ENCODE measurements at places on chromosomes 1 and 21.
A peak's percentile ranks its signal among the peaks of the same experiment; 100 is the strongest.

DNA sequence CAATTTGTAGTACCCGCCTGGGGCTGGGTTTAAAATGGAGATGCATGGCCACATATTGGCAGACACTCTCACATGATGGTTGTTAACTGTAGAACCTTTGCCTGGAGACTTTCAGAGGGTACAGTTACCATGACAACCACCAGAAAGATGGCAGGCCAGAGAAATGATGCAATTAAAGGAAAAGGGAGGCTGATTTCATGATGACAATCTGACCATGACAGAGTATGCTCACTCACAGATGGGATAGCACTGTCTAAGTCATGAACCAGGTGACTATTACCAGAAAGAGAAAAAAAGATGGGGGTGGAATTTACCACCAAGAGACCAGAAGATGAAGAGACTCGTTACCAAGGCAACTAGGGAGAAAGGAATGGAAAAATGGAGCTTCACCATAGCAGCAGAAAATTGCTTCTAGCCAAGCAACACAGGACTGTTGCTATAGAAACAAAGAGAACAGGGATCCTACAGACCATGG lies 3.5 kb upstream of the TRIT1 start:
- DNase-seq, result peak; percentile 76

DNA sequence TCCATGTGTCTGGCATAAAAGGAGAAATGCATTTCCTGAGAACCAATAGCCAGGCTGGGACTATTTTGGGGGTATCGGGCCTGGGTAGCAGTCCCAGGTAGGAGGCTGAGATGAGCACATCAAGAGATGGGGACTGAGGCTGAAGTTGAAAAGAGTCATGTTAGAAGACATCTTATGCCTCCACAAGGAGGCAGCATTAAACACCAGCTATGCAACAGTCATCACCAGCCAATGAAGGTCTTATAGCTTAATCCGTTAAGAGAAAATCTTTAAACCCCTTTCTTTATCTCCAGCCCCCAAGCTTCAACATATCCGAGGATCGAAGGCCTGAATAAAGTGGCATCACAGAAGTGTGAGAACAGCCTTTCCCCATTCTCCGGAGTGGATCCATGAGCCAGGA lies 640.7 kb upstream of the PTBP2 start:
- no peak for DNase-seq

GRCh38 chr1:152859696-152860095 lies at the start of gene LCE7A:
LCE7A (plus strand) TSS chr1:152859996; CDS start chr1:152860698, 702 bp downstream.
- DNase-seq, result no peak

GRCh38 chr1:117161887-117162286 lies 40.3 kb upstream of the TRIM45 start:
- no peak for DNase-seq

DNA sequence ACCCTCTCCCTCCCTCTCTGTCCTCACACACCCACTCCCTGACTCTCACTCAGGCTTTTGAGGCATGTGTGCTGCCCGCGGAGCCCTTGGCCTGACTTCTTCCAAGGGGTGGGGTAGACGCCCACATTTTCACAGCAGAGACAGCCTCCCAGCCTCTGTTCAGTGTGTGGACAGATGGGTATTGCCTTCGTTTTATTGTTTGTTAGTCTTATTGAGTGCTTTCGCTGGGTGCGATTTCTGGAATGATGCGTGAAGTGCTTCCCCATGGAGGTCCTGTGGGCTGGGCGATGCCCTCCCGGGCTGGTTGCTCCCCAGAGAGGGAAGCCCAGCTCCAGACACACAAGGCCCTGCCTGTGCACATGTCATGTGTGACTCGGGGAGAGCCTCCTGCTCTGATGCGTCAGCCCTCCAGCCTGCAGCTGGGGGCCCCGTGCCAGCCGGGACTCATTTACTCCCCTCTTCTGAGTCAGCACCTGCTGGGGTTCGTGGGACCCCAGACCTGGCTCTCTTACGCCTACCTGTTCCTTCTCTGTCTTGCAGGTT lies 14.7 kb downstream of the PDXK start:
- no peak for DNase-seq

- no peak for DNase-seq
These were observed 80.3 kb upstream of the ARTN start for GRCh38 chr1:43853161-43853921.

GRCh38 chr1:76092812-76093211 lies 18.3 kb downstream of the ST6GALNAC3 start:
- DNase-seq, result no peak

DNA sequence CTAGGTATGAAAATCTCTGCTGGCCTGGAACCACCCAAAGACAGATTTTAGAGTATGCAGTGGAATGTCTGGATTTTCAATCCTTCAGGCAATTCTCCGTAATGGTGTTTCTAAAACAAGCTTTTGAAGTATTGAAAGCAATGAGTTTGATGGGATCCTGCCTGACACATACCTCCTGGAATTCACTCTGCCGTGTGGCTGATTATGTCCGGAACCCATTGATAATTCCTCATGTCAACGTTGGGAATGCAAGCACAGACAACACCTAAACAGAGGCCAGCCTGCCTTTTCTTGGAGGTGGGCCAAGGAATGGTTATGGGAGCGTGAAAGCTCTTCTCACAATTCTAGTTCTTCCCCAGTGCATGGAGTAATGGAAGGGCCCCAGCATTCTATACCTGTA lies 168.9 kb upstream of the HMCN1 start:
- DNase-seq, result no peak

DNA sequence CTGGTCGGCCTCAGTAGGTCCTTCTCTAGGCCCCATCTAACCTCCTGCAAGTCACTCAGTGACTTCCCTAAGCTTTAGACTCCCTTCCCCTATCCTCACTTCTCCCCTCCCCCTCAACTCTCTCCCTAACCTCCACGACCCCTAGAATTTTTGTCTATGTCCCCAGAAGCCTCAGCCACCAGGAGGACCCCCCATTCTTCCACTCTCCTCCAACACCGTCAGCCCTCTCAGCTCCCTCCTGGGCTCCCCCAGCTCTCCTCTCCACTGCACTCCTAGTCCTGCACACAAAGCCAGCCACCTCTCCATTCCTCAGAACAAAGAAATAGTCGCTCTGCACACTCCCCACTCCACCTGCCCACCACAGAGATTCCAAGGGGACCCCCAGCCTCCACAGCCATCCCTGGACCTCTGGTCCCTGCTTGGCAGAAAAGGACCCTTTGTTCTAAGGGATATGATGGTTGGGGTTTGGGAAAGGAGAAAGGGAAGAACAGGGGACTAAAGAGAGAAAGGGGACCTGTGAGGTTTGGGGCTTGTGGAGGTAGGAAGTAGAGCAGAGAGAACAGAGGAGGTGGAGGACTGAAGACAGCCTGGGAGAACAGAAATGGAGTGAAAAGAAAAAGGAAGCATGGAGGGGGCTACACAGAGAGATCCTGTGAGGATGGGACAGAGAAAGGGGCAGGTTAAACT lies 2.8 kb downstream of the ARHGEF2 start:
- DNase-seq, result no peak

DNA sequence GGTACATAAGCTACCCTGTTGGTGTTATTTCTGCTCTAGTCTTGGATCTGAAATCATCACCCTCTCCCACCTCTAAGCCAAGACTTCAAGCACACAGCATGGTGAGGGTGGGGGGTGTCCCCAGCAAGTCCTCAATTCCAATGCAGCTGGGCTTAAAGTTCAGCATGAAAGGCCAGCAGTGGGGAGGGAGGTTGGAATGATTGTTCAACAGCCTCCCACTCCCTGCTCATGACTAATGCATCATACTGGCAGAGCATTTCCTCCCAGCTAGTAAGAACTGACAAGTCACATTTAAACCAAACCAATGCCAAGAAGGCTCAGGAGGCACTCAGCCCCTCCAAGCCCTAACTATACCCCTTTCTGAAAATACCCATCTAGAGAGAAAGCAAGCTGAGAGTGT lies 50.1 kb downstream of the TIAM1 start:
- no peak for DNase-seq

DNA sequence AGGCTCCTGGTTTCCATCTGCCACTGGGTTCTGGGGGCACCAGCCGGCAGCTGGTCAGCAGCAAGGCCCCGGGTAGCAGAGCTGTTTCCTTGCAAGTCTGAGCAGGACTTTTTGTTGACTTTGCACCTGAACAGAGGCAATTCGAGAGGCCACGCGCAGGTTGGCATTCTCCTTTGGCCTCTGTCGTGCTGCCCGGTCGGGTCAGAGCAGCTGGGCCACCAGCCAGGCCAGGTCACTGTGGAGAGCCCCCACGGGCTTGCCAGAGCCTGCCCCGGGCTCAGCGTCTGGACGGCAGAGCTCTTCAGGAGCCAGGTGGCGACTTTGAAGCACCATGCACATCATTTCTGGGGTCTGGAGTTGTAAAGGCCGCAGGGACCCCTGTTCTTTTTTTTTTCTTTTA lies 28.4 kb upstream of the TMEM52 start:
- no peak for DNase-seq

- DNase-seq, result no peak
These were observed 22.3 kb upstream of the SNRPE start for GRCh38 chr1:203839081-203839480.

GRCh38 chr1:42957880-42958487 lies 684 bp downstream of the SLC2A1 start:
- DNase-seq, result peak; percentile 68

DNA sequence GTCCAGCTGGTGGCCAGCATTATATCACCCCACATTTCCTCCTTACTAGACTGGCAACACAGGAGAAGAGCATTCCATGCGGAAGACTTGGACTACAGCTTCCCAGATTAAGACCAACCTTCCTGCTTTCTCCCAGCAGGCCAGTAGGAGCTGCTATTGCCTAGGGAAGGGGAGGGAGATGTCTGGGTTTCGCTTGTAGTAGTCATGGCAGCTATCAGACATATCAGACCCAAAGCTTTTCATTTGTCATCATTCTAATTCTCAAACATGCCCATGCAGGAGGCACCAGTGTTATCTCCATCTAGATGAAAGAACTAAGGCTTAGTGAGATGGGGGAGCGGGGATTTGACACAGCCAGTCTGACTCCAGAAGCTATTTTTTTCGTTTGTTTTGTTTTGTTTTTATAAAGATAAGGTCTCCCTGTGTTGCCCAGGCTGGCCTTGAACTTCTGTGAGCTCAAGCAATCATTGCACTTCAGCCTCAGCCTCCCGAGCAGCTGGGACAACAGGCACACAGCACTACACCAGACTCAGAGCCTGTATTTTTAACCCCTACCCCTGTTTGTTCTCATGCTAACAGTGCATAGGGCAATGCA lies 4.5 kb downstream of the PLA2G2A start:
- DNase-seq, result peak; percentile 17

- DNase-seq, result no peak
These were observed 94.5 kb downstream of the ROR1 start for GRCh38 chr1:63868268-63868781.

DNA sequence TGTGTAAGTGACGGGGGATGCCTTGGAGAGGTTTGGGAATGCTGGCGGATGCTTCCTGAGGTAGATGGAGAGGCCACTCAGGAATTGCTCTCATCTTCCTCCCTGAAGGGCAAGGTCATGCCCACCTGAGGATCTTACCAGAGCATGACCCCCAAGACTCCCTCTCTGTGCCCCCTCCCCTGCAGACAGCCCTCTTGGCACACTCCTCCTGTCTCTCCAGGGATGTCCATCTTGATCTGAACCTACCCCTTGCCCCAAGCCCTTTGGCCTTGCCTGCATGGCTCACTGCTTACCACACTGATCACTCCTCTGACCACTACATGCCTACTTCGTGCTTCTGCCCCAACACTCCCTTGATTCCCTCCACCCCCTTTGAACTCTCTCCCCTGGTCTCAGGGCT lies 17.9 kb upstream of the MPL start:
- DNase-seq, result no peak

DNA sequence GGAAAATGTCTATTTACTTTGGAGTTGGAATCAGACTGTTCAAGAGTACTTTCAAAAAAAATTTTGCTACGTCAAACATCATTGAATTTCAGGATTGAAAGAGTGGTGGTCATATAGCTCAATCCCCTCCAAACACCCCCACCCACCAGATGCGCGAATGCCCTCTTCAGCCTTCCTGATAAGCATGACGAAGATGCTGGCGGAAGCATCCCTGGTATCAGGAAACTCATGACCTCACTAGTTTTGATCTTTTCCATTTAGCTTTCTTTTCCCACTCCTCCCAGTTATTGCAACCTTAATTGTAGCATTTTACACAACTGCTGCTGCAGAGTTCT lies 104.4 kb downstream of the LEPR start:
- no peak for DNase-seq

GRCh38 chr21:31873275-31873695 lies 465 bp downstream of the HUNK start:
- no peak for DNase-seq

GRCh38 chr1:172496678-172497077 lies 36.3 kb upstream of the SUCO start:
- no peak for DNase-seq

Measured in cerebellum (tissue), 4 donors.